Activated naive CD8-positive, alpha-beta T cell treated with anti-CD3 and anti-CD28 coated beads for 36 hours (primary cell): ENCODE measurements at places on chromosomes 16 and 17. TPM values are rescaled to one million over a fixed set of nuclear protein-coding genes. Genes with fewer than 3 reads are reported as not detected.

The KRTAP3-1 gene
- not detected for total RNA-seq

The KCNG4 gene
- not detected for total RNA-seq

The ZNF469 gene
- total RNA-seq: 1.3 TPM

The GCGR gene
- not detected for total RNA-seq

The PIGW gene
- 32.5 TPM for total RNA-seq

The NOD2 gene
- 1.2 TPM for total RNA-seq

The CCL1 gene
- not detected for total RNA-seq

The DDX42 gene
- 105 TPM for total RNA-seq

The PRSS27 gene
- 2.0 TPM for total RNA-seq

The SNX20 gene
- total RNA-seq: 25.8 TPM

The UQCRC2 gene
- total RNA-seq: 291 TPM

DNA sequence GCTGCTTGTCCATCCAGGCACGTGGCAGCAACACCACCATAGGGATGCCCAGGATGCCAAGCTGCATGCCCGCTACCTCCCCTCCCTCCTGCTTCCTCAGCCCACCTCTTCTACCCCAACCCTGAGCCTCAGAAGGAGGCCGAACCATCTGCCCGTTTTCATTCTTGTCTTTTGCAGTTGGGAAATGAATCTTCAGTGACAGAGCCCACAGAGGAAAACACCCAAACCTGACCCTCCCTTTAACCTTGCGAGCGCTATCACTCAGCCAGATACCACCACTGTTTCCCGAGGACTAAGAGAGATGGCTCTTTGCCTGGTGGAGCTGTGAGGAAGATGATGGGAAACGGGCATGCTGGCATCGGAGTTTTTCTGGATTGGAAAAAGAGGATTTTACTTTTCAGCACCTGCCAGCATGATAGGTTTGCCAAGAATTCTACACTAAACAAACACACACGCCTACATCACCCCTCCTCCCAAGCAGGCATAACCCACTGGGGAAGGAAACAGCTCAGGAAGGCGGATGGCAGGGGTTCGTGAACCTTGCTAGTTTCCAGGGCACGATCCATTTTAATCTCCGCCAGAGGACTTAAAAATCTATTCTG is 457.4 kb downstream of the SLC39A11 start:
- H3K27me3 ChIP-seq: no peaks in the 10 kb centered on the region
- H3K4me1 ChIP-seq: peaks cover 9% of the 10 kb centered on the region
- no peak overlapping the region for H3K27ac ChIP-seq
- H3K4me3 ChIP-seq: no peak overlapping the region

GRCh38 chr17:70896843-70897242 is 727.5 kb downstream of the KCNJ2 start:
- DNase-seq: no peak
- no peaks in the 10 kb centered on the region for H3K36me3 ChIP-seq
- H3K27ac ChIP-seq: no peak overlapping the region

- no peak for DNase-seq
- H3K36me3 ChIP-seq: no peaks in the 10 kb centered on the region
- H3K27ac ChIP-seq: no peak overlapping the region
- H3K4me3 ChIP-seq: no peak overlapping the region
- H3K4me1 ChIP-seq: no peaks in the 10 kb centered on the region
These were observed 61.5 kb downstream of the RBFOX3 start for GRCh38 chr17:79549141-79549915.

GRCh38 chr16:4850211-4850610 is 2.9 kb downstream of the UBN1 start:
- H3K27me3 ChIP-seq: no peaks in the 10 kb centered on the region
- no peak overlapping the region for H3K4me3 ChIP-seq
- peaks cover 16% of the 10 kb centered on the region for H3K36me3 ChIP-seq
- peaks cover 49% of the 10 kb centered on the region for H3K4me1 ChIP-seq

DNA sequence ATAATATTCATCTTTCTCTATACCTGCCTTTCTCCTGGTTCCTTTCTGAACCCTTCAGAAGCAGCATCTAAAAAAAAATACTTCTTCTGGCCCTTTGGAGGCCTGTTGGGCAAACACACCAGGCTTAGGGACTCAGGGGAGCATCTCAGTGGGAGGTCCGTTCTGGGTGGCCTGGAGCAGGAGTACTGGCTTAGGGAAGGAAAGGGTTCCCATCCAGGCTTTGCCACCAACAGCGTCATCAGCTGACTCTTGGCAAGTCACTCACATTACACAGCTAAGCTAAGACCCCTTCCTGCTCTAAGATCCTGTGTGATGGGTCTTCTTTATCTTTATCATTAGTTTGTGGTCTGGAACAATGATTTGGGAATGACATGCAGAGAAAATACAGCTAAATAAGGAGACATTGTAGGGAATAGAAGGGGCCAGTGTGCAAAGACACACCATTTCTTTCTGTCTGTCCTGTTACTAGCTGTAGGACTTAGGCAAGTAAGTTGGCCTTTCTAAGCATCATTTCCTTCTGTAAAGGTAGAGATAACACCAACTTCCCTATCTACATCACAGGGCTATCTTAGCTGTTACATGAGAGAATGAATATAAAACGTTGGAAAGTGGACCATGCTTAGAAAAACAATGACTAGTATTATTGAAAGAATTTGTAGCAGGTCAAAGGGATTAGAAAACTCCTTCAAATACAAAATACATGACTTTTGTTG is 9.9 kb downstream of the PCTP start:
- H3K27me3 ChIP-seq: no peaks in the 10 kb centered on the region
- no peak for DNase-seq
- H3K36me3 ChIP-seq: peaks cover 5% of the 10 kb centered on the region
- peaks cover 4% of the 10 kb centered on the region for H3K4me1 ChIP-seq

DNA sequence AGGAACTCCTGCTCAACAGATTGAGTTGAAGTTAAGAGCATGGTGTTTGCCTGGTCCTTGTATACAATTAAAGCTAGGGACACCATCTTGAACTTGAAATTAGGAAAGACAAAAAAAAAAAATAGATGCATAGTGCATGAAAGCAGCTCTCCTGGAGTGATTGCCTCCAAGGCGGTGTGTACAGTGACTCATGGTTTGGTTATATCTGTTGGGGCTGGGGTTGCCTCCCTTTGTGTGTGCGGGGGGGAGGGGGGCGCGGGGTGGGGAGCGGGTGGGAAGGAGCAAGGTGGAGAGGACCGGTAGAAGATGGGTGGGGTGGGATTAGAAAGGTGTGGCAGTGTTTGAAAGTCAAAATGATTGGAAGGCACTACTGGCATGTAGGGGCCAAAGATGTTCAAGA is 3.4 kb downstream of the TMED6 start:
- no peak overlapping the region for H3K4me3 ChIP-seq
- H3K27me3 ChIP-seq: no peaks in the 10 kb centered on the region
- H3K27ac ChIP-seq: no peak overlapping the region
- peaks cover 3% of the 10 kb centered on the region for H3K4me1 ChIP-seq
- peaks cover 15% of the 10 kb centered on the region for H3K36me3 ChIP-seq

DNA sequence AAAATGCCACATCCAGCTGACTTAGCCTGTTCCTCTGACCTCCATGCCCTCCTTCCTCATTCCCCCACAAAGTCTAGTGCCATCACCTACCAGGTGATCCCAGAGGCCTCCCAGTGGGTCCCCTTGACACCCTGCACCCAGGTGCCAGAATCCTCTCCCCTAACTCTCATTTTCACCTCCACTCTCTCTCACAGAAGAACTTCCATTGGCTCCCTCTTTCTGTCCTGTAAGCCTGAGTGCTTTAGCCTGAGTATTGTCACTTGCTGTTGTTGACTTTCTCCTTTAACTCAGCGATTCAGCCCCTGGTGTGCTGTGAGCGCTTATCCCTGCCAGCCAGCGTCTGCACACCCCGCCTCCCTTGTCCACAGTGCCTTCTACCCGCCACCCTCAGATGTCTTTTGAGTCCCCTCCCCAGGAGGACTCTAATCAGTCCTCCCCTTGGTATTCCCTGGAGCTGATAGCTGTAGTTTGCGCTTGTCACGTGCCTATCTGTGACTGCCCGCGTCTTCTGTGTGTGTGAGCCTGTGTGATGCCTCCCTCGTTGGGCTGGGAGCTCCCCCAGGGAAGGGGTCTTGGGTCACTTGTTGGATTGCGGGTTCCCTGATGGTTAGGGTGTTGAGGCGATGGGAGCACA is 31.9 kb downstream of the ARHGAP23 start:
- H3K36me3 ChIP-seq: no peaks in the 10 kb centered on the region
- no peak overlapping the region for H3K27ac ChIP-seq
- H3K4me3 ChIP-seq: no peak overlapping the region
- peaks cover 18% of the 10 kb centered on the region for H3K27me3 ChIP-seq

DNA sequence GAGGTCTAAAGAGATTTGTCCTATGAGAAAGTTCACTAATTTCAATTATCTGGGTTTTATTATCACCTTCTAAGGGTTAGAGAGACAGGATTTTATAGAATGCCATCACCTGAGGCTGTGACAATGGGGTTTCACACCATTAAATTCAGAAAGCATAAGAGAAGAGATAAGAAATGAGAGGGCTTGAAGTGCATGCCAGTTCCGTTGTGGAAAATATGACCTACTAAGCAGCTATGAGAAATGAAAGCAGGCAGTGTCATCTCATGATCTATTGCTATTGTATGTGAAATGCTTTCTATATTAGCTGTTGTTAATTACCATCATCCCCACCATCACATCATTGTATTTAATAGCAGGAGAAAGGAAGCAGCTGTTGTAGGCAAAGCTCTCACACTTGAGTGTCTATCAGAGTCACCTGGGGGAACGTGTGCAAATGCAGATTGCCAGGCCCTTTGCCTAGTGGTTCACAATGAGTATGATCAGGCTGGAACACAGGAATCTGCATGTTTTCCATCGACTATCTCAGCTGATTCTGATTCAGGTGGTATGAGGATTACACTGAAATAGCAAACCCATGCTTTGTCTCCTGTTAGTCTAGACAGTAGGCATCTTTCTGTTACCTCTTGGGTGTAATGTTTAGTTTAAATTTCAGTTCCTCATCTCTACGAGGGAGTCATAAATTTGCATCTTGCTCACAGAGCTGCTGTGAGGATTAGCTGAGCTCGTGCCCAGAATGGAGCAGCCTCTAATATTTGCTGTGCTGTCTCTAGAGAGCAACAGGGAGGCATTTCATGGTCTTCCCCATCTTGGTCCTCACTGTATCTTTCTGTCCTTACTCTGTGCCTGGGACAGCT is 256.4 kb downstream of the CDH13 start:
- no peak for DNase-seq
- H3K4me3 ChIP-seq: no peak overlapping the region
- no peaks in the 10 kb centered on the region for H3K36me3 ChIP-seq
- H3K4me1 ChIP-seq: no peaks in the 10 kb centered on the region
- no peak overlapping the region for H3K27ac ChIP-seq

GRCh38 chr17:72238157-72238673 is 117.4 kb downstream of the SOX9 start:
- H3K36me3 ChIP-seq: peaks cover 2% of the 10 kb centered on the region
- no peak overlapping the region for H3K27ac ChIP-seq
- DNase-seq: no peak
- H3K27me3 ChIP-seq: peaks cover 18% of the 10 kb centered on the region

DNA sequence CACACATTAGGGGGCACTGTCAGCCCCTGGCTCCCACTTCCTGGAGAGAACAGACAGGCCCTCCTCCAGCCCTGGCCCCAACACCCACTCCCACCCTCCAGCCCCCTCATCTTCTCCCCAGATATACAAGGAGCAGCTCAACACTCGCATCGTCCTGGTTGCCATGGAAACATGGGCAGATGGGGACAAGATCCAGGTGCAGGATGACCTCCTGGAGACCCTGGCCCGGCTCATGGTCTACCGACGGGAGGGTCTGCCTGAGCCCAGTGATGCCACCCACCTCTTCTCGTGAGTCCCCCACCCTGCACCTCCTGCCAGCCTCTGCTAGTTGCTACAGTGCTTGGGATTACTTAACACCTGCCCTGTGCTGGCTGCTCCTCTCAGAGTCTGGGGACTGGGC is 14.4 kb downstream of the ADAM11 start:
- no peaks in the 10 kb centered on the region for H3K36me3 ChIP-seq
- no peak overlapping the region for H3K27ac ChIP-seq
- H3K4me3 ChIP-seq: no peak overlapping the region
- peaks cover 6% of the 10 kb centered on the region for H3K4me1 ChIP-seq
- DNase-seq: no peak

GRCh38 chr16:82652826-82653225 is 26.1 kb downstream of the CDH13 start:
- no peak for DNase-seq
- H3K36me3 ChIP-seq: no peaks in the 10 kb centered on the region
- H3K4me3 ChIP-seq: no peak overlapping the region
- H3K27ac ChIP-seq: peak overlapping the region; percentile 84
- peaks cover 3% of the 10 kb centered on the region for H3K27me3 ChIP-seq

DNA sequence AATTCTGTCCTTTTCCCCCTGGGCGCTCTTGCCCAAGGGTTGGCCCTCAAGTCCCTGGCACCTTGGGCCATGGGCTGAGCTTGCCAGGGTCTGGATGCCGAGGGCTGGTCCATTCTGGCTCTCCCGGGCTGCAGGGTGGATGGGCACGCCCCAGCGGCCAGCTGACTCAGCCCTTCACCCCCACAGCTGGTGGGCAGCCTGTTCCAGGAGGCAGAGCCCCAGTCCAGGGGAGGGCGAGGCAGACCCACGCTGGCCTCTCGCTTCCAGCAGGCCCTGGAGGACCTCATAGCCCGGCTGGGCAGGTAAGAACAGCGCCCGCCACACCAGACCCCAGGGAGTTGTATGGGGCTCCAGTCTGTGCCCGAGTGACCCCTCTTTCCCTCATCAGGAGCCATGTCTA is 15.0 kb downstream of the MYO15B start:
- no peaks in the 10 kb centered on the region for H3K36me3 ChIP-seq
- H3K4me3 ChIP-seq: no peak overlapping the region
- no peak for DNase-seq
- H3K27me3 ChIP-seq: no peaks in the 10 kb centered on the region

DNA sequence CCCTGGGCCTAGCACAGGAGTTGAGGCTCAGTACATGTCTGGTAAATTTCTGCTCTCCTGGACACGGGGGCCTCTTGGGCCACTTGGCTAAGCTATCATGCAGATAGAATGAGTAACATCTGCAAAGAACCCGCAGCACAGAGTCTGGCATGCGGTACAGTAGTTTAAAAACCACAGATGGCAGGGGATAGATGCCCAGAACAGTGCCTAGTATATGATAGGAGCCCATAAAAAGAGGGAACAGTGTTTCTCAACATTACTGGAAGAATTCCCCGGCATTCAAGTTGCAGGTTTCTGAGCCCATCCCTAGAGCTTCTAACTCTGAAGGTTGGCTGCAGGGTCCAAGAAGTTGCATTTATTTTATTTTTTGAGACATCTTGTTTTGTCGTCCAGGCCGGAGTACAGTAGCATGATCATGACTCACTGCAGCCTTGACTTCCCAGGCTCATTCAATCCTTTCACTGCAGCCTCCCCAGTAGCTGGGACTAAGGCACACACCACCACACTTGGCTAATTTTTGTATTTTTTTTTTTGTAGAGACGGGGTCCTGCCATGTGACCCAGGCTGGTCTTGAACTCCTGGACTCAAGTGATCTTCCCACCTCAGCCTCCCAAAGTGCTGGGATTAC is 5.8 kb downstream of the CDIPT start:
- H3K36me3 ChIP-seq: peaks cover 16% of the 10 kb centered on the region
- H3K4me3 ChIP-seq: no peak overlapping the region
- no peak overlapping the region for H3K27ac ChIP-seq
- H3K27me3 ChIP-seq: no peaks in the 10 kb centered on the region
- peaks cover 16% of the 10 kb centered on the region for H3K4me1 ChIP-seq

- H3K4me1 ChIP-seq: peaks cover 17% of the 10 kb centered on the region
- DNase-seq: no peak
- no peaks in the 10 kb centered on the region for H3K27me3 ChIP-seq
- no peak overlapping the region for H3K4me3 ChIP-seq
These were observed 6.9 kb downstream of the DOK4 start for GRCh38 chr16:57479205-57479975.

- no peaks in the 10 kb centered on the region for H3K36me3 ChIP-seq
- no peak for DNase-seq
- H3K27me3 ChIP-seq: no peaks in the 10 kb centered on the region
These were observed 213.1 kb upstream of the PSMD7 start for GRCh38 chr16:74083541-74083940.
